ENCODE measurements at places on chromosomes 12 and 14.

DNA sequence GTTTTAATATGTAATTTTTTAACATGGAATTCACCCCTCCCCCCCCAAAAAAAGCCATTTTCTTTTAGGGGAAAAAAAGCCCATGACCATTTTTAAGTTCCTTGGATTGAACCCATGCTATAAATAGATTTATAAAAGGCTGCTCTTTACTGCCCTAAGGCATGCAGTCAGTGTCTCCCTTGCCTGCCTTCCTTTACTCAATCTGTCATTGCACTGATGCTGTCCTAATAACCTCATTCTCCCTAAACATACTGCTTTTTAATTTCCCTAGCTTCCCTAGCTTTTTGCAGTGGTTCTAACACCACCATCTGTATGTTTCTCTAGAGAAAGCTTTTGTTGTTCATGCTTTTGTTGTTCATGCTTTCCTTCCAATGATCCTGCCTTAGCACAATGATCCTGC is 83.0 kb downstream of the SLC2A13 start:
- no peak for DNase-seq

GRCh38 chr14:93084866-93085857 is 30.6 kb downstream of the ITPK1 start:
- no peak for DNase-seq

GRCh38 chr12:96513681-96514080 is 24.3 kb downstream of the CFAP54 start:
- DNase-seq, result no peak

GRCh38 chr12:95304673-95305198 is 87.1 kb downstream of the VEZT start:
- peak; percentile 48 for DNase-seq

DNA sequence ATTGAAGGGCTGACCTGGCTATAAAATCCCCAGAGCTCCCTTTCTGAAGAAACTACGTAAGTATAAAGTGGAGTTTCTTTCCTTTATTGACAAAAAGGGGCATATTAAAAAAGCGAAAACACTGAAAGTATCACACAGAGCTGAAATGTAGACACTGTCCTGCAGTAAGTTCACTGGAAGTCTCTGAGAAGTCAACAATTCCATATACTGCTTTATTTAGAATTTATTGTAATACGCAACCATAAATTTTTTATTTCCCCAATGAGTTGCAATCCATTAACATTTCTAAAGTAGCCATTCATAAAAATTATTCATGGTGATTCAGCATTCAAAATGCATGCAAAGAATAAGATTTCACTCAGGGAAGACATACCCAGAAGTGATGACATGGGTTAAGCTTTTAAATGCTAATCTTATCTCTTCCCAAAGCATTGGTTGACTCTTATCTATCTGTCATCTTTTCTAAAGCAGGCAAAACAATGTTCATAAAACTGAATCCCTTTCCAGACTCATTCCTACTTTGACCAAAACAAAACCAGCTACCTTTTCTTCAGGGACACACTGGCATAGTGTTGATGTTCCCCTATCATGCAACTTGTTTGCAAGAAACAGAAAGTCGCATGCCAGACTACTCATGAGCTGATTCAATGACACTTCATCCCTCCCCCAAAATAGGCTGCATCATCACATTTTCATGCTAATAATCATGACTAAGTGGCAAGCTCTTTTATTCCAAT is 17.3 kb downstream of the KITLG start:
- peak; percentile 52 for DNase-seq

GRCh38 chr12:120941412-120941811 is 36.9 kb upstream of the HNF1A start:
- no peak for DNase-seq

DNA sequence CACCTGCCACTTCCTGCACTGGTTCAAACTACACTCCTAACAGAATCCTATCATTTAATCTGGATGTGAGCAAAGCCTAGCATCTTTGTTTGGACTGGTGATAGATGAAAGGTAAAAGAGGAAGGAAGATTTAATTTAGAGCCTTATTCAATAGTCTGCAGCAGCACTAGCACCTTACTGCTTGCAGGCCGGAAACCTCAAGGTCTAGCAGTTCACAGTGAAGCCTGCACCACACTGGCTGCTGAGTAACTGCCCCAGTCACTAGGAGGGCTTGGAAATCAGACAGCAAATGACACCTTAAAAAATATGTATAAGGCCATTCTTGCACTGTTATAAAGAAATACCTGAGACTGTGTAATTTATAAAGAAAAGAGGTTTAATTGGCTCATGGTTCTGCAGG is 358.0 kb downstream of the DAD1 start:
- DNase-seq, result no peak

- DNase-seq, result no peak
Observed at GRCh38 chr14:38168416-38168815, 39.3 kb upstream of the SSTR1 start.

DNA sequence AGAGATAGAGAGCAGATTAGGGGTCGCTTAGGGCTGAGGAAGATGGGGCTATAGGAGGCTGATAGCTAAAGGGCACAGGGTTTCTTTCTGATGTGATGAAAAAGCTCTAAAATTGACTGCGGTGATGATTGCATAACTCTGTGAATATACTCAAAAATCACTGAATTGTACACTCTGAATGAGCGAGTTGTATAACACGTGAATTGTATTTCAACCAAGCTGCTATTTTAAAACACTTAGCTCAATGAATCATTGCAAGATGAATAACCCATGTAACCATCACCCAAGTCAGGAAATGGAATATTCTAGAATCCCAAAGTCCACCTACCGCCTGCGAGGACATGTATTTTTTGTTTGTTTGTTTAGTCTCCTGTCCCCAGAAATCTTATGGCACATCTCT is 60.1 kb upstream of the CCND2 start:
- no peak for DNase-seq

DNA sequence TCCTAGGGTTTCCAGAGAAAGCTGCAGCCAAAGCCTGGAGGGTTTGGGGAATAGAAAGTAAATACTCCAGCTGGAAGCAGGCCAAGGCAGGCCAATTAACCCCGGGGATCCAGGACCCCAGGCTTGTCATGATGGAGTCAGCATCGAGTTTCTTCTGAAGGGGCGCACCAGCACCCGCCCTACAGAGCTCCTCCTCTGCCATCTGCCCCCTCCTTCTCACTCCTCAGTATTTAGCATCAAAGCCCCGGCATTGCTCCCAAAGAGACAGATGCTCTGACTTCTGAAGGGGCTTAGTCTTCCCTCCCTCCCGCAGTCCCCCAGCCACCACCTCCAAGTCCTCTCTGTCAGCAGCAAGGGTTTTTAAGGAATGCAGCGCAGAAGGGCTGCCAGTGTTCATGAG is 285.1 kb upstream of the NOS1 start:
- DNase-seq, result no peak

DNA sequence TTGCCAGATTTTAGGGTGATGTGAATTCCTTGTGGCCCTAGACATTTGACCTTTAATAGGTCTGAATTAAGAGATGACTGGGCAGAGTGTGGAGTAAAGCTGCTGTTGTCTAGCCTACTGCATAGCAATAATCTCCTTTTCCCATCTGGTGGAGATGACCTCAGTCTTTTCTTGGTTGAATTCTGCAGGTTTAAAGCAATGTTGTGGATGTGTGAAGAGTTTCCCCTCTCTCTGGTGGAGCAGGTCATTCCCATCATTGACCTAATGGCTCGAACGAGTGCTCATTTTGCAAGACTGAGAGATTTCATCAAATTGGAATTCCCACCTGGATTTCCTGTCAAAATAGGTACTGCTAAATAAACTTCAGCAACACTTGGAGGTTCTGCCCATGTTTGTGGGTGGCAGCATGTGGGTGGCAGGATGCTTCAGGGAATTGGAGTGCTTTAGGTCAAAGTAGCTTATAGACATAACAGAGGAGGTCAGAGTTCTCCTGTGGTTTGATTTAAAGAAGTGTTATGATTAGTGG is 19.0 kb downstream of the C12orf76 start:
- DNase-seq, result no peak

- peak; percentile 49 for DNase-seq
Observed at GRCh38 chr12:86660488-86661147, 404.4 kb upstream of the MGAT4C start.

DNA sequence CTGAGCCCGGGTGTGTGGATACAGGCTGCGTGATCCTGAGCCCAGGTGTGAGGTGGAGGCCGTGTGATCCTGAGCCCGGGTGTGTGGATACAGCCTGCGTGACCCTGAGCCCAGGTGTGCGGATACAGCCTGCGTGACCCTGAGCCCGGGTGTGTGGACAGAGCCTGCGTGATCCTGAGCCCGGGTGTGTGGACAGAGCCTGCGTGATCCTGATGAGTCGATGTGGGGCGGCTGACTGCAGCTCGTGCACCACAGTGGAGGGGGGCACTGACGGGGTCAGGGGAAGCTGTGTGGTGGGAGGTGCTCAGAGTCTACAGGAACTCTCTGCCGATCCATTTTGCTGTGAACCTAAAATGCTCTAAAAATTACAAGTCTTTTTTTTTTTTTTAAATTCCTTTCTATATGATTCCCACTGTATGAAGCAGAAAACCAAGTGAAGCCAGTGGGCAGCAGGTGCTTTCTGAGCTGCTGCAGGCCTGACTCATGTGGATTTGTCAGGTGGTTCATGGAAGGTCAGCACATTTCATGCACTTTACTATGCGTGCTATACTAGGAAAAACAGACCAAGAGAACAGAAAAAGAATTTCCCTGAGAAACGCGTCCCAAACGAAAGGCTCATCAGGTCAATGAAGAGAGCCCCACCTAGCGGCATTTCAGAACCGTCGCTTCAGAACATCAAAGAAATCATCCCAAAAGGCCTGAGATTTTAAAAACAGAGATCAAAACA is 19.3 kb downstream of the BRF1 start:
- peak; percentile 74 for DNase-seq

- no peak for DNase-seq
Observed at GRCh38 chr12:76674669-76675315, 89.1 kb upstream of the ZDHHC17 start.

DNA sequence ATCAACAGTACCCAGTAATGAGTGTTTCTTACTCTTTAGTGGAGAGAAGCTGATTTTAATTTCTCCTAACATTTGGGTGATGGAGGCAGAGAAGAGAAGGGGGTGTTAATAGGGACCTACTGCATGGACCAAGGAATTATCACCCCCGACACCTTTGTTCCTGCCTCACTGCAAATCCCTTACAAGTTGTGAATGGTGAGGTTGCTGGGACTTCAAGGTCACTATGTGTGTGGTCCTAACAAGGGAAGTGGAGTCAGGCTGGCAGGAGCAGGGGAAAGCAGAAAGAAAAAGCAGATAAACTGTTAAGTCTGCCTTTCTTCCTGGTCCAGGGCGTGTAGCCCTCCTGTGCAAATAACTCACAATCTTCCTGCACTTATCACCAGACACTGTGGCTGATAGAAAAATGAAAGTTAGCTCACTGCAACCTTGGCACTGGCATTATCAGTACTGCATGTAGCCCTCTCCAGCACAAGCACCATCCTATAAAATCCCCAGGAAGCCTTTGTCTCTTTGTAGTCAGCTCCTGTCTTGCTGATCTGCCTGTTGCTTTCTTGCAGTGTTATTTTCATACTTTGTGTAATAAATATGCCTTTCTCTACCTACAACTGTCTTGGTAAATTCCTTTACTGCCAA is 112.3 kb upstream of the DNM1L start:
- DNase-seq, result no peak

DNA sequence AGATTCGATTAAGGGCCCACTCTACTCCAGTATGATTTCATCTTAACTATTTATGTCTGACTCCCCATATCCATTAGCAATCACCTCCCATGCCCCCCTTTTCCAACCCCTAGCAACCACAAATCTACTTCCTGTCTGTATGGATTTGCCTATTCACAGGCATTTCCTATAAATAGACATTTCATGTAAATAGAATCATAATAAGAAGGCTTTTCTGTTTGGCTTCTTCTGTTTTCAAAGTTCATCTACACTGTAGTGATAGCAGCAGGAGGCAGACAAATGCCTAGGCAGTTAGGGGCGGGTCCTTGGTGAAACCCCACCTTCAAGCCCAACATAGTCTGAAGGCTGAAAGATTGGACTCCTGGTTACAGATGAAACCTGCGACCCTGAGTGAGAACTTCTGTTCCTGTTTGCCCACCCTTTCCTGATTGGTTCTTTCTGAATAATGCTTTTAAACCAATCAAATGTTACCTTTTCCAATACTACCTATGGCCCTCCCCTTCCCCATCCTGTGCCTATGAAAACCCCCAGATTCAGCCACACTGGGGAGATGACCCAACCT is 62.1 kb upstream of the HECTD1 start:
- DNase-seq, result no peak

DNA sequence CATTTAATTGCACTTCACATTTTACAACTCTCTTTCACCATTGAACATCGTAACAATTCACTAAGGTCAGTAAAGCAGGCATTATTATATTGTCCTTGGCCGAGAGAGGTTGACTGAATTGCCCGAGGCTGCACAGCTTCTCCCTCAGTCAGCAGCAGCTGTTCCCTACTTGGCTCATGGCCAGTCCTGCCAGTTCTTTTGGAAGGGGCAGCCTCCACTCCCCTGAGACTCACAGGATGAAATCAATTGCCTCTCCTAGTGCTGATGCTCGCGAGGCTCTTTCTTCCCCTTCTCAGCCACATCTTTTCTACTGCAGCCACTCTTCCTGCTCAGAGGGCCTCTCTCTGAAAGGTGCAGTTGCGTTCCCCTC is 79.9 kb upstream of the KCNA1 start:
- no peak for DNase-seq

DNA sequence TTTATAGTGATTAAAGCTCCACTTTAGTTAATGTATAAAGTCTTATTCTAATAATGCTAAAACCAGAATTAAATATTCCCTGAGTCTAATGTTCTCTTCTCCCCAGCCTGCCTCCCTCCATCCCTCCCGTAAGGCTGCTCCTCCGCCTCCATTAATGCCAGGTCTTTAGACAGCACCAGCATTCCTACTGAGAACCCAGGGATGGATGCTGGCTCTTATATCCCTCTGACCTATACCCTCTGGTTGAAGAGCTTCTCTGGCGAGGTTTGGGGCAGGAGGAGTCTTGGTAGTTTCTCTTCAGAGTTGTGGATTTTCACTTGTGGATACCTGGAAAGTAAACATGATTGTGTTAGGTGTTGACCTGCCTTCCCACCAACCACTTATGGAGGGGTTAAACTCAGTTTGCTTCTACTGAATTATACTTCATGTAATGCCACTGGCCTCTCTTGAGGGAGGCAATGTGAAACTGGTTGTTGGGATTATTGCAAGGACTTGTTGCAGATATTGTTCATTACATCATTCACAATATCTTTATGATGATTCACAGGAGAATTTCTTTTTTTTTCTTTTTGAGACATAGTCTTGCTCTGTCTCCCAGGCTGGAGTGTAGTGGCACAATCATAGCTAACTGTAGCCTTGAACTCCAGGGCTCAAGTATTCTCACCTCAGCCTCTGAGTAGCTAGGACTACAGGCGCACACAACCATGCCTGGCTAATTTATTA is 11.1 kb upstream of the SMAGP start:
- DNase-seq, result peak; percentile 70
